ENCODE measurements at places on chromosomes 4 and X.

DNA sequence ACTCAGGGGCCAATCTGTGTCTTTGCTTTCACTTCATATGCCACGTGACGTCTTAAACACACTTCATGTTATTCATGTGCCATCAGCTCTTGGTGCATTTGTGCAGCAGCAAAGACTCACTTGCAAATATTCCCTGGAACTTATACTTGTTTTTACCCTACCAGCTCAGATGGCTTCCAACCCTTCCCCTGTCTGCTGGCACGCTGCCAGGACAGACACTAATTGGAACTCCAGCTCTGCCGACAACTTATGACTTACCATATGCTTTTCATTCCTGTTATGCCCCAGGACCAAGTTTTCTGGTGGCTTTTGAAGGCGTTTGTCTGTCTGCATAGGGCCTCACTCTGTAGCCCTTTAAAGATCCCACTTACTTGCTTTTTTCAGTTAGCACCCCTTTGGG lies 261.7 kb upstream of the GNPDA2 start:
- no peak for DNase-seq

DNA sequence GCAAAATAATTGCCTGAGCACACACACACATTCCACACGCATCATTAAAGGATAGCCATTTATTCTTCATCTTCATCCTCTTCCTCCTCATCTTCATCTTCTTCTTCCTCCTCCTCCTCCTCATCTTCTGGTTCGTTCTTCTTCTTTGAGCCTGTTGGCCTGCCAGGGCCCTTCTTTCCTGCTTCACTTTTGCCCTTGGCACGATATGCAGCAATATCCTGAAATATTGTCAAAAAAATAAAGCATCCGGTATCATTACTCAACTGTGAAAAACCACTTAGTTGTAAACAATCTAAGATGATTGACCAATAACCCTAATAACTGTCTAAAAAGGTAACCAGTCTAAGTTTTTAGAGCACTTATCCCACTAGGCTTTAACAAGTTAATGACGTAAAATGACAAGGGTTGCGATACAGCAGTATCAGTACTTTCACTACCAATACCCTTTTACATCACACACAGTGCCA lies 2.1 kb downstream of the HMGB2 start:
- DNase-seq = no peak

DNA sequence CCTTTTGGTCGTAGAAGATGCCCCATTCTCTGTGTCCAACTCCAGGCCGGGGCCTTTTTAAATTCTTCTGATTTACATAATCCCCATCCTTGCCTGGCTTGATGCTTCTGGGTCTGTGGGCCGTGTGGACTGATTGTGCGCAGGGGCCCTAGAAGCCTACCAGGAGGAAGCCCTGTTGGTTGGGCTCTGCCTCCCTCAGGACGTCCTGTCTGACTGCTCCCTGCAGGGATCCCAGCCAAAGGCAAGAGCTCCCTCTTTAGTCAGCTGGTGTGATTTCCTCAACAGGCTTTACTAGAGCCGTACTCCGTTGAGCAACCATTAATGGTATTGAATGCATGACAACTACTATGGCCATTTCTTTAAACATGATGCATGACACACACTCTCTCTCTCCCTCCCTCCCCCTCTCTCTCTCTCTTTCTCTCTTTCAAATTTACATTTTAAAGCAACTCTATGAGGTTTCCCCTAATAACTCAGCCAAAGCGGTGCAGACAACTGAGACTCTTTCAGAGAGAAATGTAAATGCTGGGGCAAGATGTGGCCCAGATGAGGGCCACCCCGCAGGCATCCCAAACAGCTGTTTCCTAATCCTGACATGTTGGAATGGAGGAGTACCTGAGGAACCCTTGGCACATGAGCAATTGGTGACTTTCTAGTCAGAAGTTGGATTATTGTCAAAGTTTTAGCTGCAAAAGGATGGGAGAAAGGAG lies 117.3 kb downstream of the DRD5 start:
- no peak for DNase-seq

- no peak for DNase-seq
These were observed 48.8 kb upstream of the PGRMC1 start for GRCh38 chrX:119187298-119187697.

DNA sequence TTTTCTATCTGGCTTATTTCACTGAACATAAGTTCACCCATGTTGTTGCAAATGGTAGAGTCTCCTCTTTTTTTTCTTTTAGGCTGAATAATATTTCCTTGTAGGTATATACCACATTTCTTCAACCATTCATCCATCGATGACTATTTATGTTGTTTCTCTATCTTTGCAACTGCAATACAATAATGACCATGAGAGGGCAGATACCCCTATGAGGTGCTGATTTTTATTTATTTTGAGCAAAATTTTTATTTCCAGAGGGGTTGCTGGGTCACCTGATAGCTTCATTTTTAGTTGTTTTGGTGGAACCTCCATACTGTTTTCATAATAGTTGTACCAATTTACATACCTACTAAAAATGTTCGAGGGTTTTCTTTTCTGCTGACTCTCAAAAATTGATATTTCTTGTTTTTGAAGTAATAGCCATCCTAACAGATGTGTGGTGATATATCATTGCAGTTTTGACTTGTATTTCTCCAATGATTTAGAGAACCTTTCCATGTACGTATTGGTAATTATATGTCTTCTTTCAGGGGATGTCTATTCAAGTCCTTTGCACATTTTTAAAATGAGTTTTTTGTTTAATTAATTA lies 1697.0 kb downstream of the PCDH7 start:
- DNase-seq = no peak

GRCh38 chr4:93684571-93684970 lies 144.0 kb upstream of the ATOH1 start:
- no peak for DNase-seq
